C1 segment of cervical spinal cord (tissue), 14 donors: ENCODE measurements at places on chromosomes 2 and 18.

- DNase-seq = no peak
Observed at GRCh38 chr18:39276764-39277163, 1711.2 kb upstream of the CELF4 start.

GRCh38 chr2:32688541-32688940, 60.7 kb downstream of the TTC27 start:
- DNase-seq = no peak

GRCh38 chr2:84217456-84217855, 241.6 kb downstream of the SUCLG1 start:
- DNase-seq = no peak

GRCh38 chr2:46142546-46143428, 154.4 kb upstream of the EPAS1 start:
- DNase-seq = no peak

DNA sequence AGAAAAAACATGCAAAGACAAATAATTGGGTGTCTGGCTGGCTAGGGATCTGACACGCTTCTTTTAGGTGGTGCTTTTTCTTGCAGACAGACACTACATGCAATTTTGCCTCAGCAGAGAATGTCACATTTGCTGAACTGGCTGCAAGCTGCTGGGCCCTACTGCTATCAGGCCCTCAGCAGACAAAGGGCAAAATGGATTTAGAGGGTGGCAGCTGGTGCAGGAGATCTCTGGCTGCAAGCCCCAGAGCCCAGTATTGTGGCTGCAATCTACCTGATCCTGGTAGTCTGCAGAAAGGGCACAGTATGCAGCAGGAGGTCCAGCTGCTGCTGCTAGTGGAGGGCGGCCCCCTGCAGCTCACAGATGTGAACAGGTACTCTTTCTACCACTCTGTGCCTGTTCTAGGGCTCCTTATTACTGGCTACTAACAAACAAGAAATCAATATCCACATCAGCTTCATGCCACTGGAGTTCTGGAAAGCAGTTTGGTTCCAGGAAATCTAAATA, 796.7 kb upstream of the CELF4 start:
- DNase-seq = no peak

GRCh38 chr18:77572537-77572936, 322.9 kb downstream of the GALR1 start:
- no peak for DNase-seq

DNA sequence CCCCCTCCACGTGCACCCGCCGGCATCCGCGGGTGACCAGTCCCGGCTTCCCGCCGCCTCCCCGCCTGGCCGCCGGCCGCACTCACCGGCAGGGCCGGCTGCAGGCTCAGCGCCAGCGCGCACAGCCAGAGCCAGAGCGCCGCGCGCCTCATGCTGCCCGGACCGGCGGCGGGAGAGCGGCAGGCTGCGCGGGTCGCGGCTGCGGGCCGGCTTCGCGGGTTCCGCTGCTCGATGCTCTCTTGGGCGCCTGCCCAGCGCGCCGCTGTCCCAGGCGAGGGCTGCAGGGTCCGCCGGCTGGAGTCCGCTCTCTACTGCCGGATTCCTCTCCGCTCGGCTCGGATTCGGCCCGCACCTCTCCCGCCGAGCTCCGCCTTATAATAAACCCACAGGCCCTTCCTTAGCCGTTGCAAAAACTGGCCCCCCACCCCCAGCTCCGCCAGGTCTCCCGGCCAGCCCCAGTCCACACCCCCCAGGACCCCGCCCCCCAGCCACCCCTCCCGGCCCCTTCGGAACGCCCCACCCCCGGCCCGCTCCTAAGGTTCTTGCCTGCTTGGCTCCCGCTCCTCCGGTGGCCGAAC, at the start of gene SDC1:
Gene SDC1, minus strand, starts transcription at position 415 of the 578 bp plus-strand sequence. Its CDS starts 263 bp downstream, at position 152.
- DNase-seq = no peak

DNA sequence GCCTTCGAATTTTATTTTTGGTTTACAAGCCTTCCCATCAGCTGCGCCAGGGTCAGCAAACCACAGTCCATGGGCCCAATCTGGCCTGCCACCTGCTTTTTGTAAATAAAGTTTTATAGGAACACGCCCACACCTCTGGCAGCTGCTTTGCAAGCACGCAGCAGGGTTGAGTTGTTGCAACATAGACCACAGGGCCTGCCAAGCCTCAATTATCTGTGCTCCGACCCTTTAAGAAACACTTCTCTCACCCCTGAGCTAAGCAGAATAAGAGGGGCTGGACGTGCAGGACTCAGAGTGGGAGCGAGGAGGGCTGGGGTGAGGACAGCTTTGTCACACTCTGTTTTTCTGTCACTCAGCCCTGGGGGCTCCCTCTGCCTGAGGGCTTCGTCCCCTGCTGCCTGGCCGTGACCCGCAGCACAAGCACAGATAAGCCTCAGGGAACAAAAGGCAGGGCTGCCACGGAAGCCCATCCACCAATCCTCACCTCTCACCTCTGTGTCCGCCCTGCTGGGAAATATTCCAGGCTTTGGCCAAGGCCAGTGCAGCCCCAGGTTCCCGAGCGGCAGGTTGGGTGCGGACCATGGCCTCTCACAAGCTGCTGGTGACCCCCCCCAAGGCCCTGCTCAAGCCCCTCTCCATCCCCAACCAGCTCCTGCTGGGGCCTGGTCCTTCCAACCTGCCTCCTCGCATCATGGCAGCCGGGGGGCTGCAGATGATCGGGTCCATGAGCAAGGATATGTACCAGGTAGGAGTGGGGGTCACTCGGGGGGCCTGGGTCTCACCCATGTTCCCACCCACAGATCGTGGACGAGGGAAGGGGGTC, at the start of gene AGXT:
Gene AGXT, plus strand, starts transcription at position 539 of the 823 bp plus-strand sequence. Its CDS starts 42 bp downstream, at position 581.
- DNase-seq = no peak

GRCh38 chr2:240433973-240434727, 1.3 kb upstream of the GPC1 start:
- no peak for DNase-seq

DNA sequence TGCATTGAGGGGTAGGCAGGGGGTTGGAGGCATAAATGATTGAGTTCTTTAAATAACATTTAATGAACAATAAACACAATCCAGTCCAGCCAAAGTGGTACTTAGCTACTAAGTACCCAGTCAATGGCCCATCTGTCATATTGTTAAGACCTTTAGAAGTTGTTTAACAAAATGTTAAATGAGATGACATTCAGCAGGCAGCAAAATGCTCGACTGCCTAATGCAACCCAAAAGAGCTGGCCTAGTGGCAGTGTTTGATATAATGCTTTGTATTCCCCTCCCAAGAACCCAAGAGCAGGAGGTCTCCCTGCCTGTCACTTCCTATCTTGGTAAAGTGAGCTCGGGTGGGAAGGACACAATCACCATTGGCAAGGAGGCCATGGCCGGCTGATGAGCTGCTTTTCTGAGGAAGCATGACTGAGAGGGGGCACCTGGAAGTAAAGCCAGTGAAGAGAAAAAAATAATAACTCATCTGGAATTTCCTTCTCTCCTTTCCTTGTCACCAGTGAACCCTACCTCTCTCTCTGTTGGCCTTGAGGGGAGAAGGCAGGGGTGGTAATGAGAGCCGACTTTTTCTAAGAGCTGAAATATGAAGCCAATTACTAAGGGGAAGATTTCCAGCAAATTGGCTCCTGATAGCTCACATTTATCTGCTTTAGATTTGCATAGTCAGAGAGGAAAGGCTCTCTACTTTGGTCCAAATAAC, 140.6 kb downstream of the C1D start:
- no peak for DNase-seq

DNA sequence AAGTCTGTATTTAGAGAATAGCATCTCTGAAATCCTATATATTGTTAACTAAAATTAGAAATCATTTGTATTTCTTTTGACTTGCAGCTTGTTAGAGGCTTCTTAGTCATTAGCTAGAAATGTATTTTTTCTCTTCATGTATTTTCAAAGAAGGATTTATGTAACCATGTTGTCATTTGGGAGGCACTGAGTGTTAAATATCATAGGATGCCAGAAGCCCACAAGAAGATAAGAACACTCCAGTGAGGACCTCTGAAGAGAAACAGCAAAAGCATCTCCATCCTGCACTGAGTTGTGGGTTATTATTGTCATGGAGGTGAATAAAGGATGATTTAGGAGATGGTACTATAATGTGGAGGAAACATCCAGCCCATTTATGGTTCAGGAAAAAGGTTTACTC, 93.5 kb downstream of the UBE2E3 start:
- DNase-seq = no peak

DNA sequence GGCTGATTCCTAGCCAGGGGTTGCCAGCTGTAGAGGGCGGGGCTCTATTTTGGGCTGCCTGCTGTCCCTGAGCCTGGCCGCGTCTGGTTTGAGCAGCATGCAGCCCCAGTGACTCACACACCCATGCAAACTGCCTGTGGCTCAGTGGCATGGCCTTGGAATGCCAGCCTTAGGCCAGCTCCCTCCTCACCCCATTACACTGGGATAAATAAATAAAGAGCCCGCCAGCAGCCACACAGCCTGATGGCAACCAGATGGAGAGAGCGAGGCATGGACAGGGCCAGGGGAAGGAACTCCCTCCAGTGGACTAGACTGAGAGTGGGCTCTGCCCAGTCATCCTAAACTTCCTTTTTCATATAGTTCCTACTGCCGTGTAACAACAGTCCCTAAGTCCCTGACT, 18.3 kb downstream of the NHEJ1 start:
- no peak for DNase-seq

DNA sequence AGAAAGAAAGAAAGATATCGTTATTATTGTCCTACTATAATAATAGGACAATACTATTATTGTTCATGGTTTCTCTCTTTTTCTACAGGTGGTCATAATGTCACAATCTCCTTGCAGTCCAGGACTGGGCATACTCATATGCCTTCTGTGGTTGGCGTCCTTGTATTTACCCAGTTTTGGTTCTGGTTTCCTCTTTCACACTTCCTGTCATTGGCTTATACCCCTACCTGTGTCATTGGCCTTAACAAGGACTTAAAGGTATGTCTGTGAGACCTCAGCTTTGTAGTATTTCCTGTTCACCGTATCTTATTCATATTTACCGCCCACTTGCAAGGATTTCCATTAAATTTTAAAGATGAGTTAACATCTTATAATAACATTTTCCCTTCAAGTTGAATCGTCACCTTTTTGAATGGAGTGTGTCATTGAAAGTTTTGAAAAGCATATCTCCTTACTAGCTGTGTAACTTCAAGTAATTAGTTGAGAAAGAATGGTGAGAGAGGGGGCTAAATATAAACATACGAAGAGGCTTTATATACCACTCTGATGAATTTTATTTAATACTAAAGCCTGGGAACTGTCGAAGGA, 36.5 kb upstream of the HTR2B start:
- DNase-seq = no peak

DNA sequence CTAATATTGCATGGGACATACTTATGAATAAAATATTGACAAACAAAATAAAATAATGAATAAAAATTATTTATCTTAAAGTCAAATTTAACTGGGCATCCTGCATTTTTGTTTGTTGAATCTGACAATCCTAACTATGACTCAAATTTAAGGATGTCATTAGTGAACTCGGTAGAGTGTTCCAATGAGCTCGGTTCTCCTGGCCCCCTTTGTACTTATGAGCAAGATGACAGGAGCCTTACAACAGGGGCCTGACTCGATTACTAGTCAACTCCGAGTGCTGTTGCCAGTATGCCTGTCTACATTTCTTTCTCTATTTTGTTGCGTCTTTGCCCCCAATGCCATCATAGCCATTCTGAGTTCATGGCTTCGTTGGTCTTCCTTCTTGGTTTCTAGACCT, 40.3 kb downstream of the HRH4 start:
- DNase-seq = no peak
